Stimulated activated CD8-positive, alpha-beta memory T cell treated with anti-CD3 and anti-CD28 coated beads, Interleukin-2, amount 100 ng/mL, for 48 hours (primary cell): ENCODE measurements at places on chromosomes 11 and 22.
A peak's percentile ranks its signal among the peaks of the same experiment; 100 is the strongest.

DNA sequence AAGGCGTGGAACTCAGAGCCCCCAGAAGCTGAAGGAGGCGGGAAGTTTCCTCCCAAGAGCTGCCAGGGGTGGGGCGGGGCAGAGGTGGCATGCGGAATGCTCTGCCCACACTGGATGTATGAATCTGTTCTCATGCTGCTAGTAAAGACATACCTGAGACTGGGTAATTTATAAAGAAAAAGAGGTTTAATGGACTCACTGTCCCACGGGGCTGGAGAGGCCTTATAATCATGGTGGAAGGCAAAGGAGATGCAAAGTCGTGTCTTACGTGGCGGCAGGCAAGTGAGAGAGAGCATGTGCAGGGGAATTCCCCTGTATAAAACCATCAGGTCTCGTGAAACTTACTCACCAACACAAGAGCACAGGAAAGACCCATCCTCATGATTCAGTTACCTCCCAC is 57.6 kb downstream of the SMIM38 start:
- DNase-seq = no peak

DNA sequence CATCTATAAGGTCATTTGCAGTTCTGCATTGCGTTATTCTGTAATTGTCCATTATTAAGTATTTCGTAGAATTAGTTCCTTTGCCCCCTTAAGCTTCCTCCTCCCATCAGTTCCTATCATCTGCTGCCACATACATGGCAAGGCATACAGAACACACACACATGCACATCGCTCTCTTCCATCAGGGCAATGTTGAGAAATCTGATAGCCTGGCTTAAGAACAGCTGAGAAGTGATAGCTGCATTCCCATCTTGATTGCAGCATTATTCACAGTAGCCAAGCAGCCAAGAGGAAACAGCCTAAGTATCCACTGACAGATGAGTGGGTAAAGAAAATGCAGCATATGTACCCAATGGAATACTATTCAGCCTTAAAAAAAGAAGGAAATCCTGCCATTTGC is 186.8 kb upstream of the CADM1 start:
- DNase-seq = no peak

DNA sequence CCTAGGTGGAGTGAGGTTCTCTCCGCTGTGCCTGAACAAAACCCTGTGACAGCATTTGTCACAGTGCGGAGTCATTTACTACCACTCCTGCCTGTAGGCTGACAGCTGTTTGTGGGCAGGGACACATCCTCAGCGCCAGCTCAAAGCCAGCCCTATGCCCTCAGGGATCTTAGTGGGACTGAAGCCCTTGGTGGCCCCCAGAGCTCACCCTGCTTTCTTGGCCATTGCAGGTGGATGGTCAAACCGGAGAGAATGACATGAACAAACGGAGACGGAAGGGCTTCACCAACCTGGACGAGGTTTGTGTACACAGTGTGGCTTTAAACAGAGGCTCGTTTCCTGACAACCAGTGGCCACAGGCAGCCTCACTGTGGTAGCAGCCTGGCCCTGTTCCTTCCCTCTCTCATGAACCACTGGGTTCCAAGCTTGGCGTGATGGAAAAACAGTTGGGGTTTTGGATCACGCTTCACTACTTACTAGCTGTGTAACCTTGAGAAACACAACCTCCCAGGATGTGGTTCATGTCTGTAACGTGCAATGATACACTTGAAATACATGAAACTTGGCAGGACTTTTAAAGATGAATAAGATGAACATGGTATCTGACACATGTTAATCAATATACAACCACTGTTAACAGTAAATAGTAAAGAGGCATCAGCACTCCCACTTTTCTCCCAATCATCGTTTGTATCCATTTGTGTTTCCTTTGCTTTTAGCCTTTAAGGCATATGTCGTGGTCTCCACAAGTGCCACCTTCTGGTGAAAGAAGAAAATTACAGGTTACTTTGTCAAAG is 125.8 kb downstream of the MICAL2 start:
- peak; percentile 23 for DNase-seq

- no peak for DNase-seq
Observed at GRCh38 chr22:49091451-49091850, 736.2 kb downstream of the BRD1 start.

- no peak for DNase-seq
Observed at GRCh38 chr11:132685174-132685611, 847.1 kb downstream of the OPCML start.

- no peak for DNase-seq
Observed at GRCh38 chr11:22711071-22711770, 44.8 kb downstream of the GAS2 start.
